ENCODE measurements at places on chromosomes 1 and 21.

- peak; percentile 93 for DNase-seq
Measured at GRCh38 chr1:115668579-115668978, 26.8 kb downstream of the VANGL1 start.

DNA sequence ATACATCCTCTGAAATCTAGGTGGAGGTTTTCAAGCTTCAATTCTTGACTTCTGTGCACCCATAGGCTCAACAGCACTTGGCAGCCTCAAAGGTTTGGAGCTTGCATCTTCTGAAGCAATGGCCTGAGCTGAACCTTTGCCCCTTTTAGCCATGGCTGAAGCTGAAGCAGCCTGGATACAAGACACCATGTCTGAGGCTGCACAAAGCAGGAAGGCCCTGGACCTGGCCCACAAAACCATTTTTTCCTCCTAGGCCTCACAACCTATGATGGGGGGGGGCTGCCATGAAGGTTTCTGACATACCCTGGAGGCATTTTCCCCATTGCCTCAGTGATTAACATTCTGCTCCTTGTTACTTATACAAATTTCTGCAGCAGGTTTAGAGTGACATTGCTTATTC lies 173.3 kb upstream of the PRMT6 start:
- DNase-seq, result no peak

- peak; percentile 93 for DNase-seq
Measured at GRCh38 chr1:203480525-203481084, 5.0 kb downstream of the PRELP start.

- peak; percentile 57 for DNase-seq
Measured at GRCh38 chr1:172561252-172561651, 28.3 kb downstream of the SUCO start.
